ENCODE measurements at places on chromosomes 13 and 19. TPM values are rescaled to one million over a fixed set of nuclear protein-coding genes. Genes with fewer than 3 reads are reported as not detected.

DNA sequence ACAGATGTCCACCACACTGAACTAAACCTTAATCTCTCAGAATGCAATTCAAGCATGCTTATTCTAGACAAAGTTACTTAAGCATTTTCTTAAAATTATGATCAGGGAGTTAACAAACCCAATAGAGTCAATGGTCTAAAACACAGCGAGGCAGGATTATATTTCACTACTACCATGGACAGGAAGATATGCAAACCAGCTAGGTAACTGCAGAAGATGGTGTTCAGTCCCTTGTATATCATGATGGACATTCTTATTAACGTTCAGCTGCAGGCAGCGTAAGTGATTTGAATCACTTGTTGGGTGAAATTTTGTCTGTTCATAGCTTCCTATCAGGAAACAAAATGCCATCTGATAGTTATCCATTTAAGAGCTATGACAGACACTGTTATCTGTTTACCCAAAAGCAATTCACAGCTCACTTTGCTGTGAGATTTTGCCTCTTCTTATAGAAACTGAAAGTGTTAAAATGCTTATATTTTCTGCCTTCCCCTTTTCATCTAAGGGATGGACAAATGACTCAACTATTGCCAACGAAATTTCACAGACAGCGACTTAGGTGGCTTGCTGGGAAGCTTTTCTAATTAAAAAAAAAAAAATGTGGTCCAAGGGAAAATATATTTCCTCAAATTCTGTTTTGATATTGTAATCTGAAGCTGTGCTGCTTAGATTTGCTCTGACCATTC is 591.9 kb downstream of the DACH1 start:
- no peak for DNase-seq

DNA sequence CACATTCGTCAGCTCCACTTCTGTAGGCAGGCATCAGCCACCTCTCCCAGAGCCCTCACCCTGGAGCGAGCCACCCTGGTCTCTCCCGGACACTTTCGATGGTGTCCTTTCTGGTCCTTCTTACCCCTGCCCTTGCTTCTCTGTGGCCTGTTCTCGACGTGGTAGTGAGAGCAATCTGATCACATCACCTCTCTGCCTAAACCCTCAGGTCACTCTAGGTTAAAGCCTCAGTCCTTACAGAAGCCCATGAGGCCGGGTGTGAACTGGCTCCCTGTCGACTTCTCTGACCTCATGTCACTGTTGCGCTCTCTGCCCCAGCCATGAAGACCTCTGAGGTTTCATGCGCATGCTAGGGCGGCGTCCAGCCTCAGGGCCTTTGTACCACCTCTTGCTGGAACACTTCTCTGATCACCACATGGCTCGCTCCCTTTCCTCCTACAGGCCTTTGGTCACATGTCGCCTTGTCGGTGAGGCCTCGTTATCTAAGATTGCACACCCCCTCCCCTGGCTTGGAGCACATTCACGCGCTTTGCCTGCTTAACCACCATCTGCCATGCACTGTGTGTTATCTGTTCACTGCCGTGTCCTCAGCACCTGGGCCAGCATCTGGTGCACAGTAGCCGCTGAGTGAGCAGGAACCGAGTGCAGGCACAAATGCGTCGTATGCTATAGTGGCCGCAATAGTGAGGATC is 101.5 kb downstream of the DPF1 start:
- DNase-seq: no peak

GRCh38 chr13:90375851-90376250 is 971.6 kb upstream of the MIR17HG start:
- DNase-seq: no peak

GRCh38 chr19:16330368-16330801 is 5.8 kb downstream of the KLF2 start:
- peak; percentile 90 for DNase-seq

DNA sequence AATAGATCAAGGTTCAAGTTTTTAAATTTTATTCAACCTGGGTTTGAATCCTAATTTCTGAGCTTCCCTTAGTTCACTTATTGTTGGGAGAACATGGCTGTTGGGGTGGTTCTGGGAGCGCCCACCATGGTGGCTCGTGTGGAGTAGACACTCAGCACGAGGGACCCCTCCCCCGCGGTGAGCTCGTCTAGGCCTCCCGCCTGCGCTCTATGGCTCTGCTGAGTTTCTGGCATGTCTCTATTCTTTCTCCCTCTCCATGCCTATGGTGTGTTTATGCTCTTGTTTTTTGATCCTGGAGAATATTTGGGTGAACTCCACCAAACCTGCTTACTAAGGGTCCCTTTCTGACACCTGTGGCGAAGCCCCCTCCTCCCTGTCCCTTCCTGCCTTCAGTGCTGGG is 1.6 kb upstream of the EPN1 start:
- DNase-seq: no peak

DNA sequence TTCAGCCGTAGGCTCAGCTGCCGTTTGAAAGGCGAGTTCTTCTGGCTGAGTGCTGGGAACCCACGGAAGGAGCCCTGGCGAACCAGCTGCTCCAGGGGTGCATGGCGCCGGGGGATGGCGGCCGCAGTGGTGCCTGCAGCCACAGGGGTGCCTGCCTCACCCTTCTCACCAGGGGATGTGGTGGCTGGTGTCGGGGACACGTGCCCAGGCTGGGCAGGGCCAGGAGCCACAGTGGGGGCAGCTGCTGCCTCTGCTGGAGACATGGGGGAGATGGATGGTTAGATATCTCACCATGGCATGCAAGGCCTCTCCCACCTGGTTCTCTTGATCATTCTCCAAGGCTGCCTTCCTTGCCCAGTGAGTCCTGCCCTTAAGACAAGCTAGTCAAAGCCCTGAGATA is 17.1 kb downstream of the NUMBL start:
- DNase-seq: no peak

DNA sequence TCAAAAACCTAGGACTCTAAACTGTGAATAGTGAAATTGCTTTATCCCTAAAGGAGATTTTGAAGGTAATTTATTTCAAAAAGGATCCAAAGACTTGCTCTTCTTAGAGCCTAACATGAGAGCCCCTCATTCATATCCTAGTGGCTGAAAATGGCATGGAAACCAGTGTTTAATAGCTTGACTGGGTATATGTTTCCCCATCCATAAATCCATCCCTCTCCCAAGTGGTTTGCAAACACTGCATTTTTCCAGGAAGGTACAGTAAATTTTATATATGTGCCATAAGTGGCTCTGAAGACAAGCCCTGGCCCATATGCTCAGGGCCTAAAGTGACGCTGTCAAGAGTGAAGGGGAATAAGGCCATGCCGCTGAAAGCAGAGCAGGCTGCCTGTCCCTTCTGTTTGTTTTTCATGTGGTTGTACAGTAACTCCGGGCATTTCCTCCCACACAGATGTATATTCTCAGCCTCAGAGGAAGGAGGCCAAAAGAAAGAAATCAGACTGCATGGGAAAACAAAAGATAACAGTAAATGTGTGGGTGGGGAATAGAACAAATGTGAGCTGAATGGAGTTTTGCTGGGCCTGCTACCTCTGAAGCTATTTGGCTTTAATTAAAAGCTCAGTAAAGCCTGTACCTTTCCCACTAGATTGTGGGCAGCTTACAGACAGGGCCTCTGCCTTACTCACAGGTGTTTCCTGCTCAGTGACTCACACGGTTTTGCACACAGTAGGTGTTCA is 181.9 kb downstream of the PCDH9 start:
- DNase-seq: peak; percentile 83

- no peak for DNase-seq
These were observed 894.2 kb upstream of the ATXN8OS start for GRCh38 chr13:69213396-69213795.

DNA sequence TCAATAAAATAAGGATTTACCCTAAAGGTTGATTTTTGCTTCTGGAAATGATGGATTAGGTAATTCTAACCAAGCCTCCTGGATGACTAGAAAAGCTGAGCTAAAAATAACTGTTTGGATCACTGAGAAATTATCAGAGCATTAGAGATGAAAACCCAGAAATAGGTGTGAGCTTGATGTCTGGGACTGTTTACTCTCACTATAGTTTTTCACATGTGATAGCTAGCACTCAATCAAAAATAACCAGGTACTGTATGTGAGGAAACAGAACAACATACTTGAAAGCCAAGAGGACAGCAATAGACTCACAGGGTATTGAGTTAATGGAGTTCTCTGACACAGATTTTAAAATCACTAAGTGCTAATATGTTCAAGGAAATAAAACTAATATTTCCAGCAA is 9.5 kb downstream of the ZAR1L start:
- DNase-seq: no peak

DNA sequence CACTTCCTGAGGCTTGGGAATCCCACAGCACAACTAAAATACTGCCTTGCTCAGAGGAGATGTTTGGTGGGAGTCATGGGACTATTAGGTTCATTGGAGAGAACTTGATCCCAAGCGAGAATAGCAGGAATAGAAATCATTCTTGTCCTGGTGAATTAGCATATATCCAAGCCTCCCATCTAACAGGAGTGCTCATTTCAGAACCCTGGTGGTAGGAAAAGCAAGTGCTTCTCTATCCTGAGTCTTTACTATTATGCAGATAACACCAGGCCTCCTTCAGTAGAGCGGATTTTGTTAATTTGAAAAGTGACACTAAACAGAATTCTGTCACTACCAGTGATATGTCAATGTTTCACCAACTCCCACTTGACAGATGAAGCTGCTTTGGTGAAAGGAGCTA is 199.5 kb downstream of the ATP8A2 start:
- no peak for DNase-seq

- DNase-seq: no peak
These were observed 6.4 kb downstream of the AMER2 start for GRCh38 chr13:25165663-25166062.

GRCh38 chr13:22092791-22093560 is 422.1 kb downstream of the FGF9 start:
- peak; percentile 29 for DNase-seq

DNA sequence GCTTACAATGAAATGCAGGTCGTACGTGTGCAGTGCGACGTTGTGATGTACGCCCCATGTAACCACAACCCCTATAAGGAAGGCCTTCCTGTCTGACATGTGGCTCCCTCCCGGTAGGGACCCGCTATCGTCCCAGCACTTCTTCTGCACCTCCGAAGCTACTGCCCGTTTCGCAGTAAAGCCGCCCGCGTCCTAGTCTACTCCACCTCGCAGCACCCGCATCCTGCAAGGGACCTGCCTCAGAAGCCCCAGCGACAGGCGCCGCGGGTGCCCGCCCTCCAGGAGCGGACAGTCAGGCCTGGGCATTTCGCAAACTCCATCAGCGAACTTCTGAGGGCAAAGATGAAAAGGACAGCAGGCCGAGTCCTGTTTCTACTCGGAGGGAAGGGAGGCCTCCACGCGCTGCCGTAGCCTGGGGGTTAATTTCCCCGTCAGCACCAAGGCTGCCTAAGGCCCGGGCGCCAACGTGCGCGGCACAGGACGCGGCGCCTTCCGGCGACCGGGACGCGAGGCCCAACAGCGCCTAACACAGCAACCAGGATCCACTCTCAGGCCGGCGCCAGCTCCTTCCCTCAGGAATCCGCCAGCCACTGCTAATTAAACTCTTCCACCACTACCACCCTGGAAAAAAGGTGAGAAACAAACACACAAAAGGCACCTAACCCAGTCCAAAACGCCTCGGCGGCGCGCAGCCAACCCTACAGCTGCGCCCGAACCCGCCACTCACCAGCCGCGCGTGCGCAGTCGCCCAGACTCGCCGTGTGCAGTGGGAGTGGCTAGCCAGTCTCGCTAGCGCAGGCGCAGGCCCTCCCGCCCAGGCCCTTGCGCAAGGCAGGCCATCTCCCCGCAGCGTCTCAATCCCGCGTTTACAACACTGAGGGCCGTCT is at the start of gene EEF1AKMT1:
TSS of gene EEF1AKMT1 (minus strand) at position 768 of the 887 bp plus-strand sequence. CDS start 16,363 bp downstream, outside the sequence.
- peak; percentile 73 for DNase-seq

- peak; percentile 72 for DNase-seq
These were observed 37.3 kb downstream of the NFIC start for GRCh38 chr19:3403489-3404323.

DNA sequence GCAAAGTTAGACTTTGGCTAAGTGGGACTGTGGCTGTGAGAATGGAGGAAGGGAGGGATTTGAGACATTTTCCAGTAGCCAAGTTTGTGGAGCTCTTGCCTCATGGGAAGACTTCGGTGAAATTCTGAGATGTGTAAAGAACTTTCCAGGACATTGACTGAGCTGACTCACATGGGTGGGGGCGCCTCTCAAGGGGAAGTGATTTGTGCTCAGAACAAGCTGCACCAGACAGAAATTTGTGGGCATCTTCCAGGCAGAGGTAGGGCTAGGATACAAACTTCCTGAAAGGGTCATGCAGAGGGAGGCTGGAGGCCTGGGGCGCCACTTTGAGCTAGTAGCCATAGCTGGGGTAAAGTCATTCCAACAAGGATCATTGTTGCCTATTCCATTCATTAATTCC is 9.8 kb upstream of the SIGLEC10 start:
- no peak for DNase-seq

DNA sequence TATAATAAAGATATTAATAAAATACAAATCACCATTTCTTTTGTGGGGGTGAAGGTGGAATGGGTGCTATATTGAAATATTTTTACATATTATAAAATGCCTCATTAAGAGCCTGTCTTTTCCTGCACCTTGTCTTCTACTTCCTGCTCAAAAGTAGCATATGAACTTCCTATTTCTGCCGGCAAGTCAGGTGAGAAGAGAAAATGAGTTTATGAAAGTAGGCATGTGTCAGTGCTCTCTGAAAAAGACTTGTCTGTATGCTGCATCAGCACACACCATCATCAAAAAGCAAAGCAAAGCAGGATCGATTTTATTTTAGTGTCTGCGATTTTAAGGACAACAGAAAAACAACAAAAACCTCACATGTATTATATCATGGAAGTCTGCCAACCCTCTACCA is 114.2 kb downstream of the RAP2A start:
- DNase-seq: no peak

DNA sequence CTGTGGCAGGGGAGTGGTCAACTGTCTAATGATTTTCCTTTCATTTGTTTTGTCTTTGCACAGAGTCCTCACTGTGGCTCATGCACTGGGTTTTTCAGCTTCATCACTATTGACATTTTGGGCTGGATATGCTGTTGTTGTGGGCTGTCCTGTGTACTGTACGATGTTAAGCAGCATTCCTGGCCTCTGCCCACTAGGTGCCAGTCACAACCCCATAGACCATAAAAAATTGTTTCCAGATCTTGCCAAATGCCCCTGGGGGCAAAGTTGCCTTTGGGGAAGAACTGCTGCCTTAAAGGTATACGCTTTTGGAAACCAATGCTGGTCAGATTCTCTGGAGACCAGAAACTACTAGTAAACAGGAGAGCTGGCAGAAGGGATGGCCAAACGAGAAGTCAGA is 310.4 kb downstream of the SPRY2 start:
- DNase-seq: peak; percentile 67

- DNase-seq: no peak
These were observed 25.7 kb upstream of the IGFL4 start for GRCh38 chr19:46066471-46066870.

GRCh38 chr19:33407716-33408115 is 34.2 kb downstream of the CEBPG start:
- no peak for DNase-seq

- DNase-seq: peak; percentile 86
These were observed 84.0 kb downstream of the ALOX5AP start for GRCh38 chr13:30819136-30819888.

IL4I1 gene
- 25.7 TPM for total RNA-seq

SMAD9 gene
- 9.3 TPM for total RNA-seq

SPC24 gene
- 1.5 TPM for total RNA-seq

CEACAM19 gene
- total RNA-seq: 9.4 TPM

ESD gene
- total RNA-seq: 150 TPM

EEF2 gene
- 1,993 TPM for total RNA-seq

ODAD3 gene
- 0.35 TPM for total RNA-seq
